Stimulated activated CD8-positive, alpha-beta memory T cell treated with anti-CD3 and anti-CD28 coated beads, Interleukin-2, amount 100 ng/mL, for 1 hour (primary cell): ENCODE measurements at places on chromosomes 5 and 9.

DNA sequence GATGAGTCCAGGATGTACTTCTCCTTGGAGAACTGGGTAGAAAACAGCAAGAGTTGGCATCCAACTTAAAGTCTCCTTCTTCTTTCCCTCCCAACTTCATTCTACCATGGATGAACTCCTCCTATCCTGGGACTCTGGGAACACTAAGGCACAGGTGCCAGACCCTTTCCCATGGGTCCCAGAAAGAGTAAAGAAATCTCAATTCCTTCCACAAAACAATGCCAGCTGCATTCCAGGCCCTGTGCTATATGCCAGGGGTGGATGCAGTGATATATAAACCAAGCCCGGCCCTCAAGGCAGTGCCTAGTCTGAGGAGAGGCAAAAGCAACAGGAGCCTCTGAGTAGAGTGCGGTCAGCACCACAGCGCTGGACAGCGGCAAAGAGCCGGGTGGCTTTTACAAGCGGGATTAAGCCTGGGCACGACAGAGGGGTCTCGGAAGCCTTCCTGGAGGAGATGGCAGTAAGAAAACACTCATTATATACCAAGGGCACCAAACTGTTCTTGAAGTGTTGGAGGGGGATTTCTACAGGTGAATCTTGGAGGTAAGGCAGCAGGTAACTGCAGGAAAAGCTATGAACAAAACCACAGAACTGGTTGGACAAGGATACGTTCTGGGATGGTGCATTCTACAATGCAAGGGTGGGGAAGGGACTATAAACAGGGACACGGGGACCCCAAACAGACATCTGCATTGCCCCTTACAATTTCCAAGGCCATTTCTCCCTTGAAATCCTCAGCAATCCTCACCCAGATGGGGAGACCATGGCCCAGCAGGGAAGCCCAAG is 16.4 kb upstream of the TOR2A start:
- no peak for DNase-seq

- DNase-seq = no peak
Observed at GRCh38 chr9:128406848-128407391, 13.7 kb upstream of the CERCAM start.

- DNase-seq = no peak
Observed at GRCh38 chr5:17405976-17406375, 92.1 kb upstream of the TAF11L2 start.

- DNase-seq = no peak
Observed at GRCh38 chr5:93926831-93927620, 185.6 kb upstream of the POU5F2 start.

DNA sequence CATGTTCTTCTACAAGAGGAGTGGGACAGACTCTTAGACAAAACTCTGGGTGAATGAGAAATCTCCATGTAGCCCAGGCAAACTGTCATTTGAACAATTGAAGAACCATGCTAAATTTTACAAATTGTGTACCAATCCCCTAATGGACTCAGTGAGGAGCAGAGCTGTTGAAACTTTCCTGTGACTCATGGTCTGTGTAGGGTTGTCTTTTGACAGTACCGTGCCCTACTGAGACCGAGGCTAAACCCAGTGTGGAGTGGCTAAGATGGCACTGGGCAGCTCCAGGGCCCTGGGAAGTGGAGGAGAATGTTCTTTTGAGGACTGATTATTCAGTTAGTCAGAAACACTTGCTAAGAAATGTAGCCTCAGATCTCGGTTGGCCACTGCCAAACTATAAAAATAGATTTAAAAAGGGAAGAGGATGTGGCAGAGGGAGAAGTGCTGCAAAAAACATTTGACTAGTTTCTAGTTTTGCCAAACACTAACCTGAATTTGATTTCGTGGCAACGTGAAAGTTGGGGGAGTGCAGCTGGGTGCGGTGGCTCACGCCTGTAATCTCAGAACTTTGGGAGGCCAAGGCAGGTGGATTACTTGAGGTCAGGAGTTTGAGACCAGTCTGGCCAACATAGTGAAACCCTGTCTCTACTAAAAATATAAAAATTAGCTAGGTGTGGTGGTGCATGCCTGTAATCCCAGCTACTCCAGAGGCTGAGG is 24.7 kb downstream of the POU4F3 start:
- no peak for DNase-seq

GRCh38 chr5:151310932-151311331 is 7.4 kb upstream of the SLC36A3 start:
- DNase-seq = no peak

GRCh38 chr9:126343271-126343700 is 16.7 kb downstream of the MVB12B start:
- no peak for DNase-seq

DNA sequence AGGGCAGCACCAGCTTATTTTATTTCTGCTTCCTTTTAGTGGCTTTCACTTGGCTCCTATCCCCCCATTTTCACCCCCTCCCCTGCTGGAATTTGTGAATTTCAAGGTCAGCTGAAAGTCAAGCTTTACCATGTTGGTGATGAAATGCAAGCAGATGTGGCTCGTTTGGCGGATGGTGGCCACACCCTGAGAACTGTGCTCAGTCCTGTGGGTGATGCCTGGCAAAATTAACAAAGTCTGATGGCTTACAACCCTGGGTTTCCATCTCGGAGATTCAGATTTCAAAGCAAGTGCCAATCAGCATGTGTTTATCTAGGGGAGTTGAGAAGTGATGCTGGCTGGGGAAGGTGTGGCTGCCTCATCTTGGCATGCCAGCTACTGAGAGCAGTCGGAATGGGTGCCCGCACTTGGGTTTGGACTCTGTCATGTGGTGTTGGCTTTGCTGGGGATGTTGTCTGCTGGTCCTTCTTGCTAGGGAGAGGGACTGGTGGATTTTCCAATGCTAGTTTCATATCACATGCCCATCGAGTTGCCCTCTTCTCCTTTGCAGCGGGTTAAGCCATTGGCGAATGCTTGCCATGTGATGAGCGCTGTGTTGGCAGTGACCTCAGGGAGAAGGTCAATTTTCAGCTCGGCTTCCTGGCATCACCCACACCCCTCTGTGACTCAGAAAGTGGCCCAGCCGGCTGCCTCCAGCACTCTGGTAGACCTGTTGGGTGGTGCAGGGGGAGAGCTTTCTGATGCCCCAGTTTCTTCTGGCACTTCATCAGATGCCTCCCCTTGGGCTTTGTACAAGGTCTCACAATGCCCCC is 77.0 kb upstream of the PITX1 start:
- DNase-seq = no peak

- no peak for DNase-seq
Observed at GRCh38 chr5:8349855-8350254, 480.9 kb downstream of the MTRR start.

DNA sequence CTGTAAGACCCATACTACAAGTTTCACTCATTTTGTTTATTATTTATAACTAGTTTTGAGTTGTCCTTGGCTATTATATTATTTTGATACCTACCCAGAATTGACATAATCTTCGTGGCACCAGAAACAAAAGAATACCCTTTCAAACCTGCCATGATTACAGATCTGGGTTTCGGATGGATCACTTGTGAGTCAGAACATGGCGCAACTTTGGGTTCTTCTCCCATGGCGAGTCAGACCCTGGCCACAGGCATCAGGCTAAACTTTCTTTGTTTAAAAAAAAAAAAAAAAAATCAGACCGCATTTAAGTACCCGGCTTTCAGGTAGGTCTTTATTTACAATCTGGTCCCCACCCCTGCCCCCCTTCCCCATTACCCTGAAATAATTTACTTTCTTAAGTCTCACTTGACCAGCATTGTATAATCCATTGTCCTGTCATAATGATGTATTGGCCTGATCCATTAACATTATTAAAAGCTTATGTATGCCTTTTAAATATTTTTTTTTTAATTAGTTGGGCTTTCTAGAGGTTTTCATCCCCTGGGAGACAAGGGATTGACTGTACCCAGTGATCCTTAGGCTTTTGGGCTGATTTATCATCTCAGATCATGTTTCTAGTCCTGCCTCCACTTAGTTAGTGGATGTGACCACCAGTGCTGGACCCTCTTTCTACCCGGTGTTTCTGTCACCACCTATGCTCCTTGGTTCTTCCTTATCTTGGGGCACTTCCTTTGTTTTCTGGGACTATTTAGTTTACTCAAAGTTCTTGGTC is 43.9 kb downstream of the F2RL2 start:
- no peak for DNase-seq

- DNase-seq = no peak
Observed at GRCh38 chr9:75979362-75979761, 88.9 kb downstream of the PCSK5 start.

GRCh38 chr9:90801241-90801972 is at the start of gene SYK:
Gene SYK, plus strand, starts transcription at chr9:90801819. Its CDS starts 42,080 bp downstream, at chr9:90843899.
- DNase-seq = no peak

DNA sequence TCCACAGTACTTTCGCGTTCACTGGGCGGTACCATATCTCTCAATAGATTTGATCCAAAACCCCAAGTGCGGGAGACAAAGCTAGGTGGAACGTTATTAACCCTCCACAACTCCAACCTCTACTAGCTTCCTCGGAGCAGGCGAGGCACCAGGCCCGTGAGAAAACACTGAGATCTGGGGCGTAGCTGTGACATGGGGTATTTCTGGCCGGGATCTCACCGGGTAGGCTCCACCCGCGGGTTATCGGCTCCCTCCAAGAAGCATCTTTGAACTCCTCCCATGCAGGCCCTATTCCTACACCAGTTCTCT is 350 bp upstream of the SLC25A46 start:
- DNase-seq = no peak

- DNase-seq = no peak
Observed at GRCh38 chr5:73370640-73371583, 77.7 kb downstream of the FOXD1 start.

- DNase-seq = no peak
Observed at GRCh38 chr9:24007185-24007584, 181.1 kb upstream of the ELAVL2 start.

GRCh38 chr9:38316166-38316780 is 76.2 kb upstream of the ALDH1B1 start:
- DNase-seq = no peak

DNA sequence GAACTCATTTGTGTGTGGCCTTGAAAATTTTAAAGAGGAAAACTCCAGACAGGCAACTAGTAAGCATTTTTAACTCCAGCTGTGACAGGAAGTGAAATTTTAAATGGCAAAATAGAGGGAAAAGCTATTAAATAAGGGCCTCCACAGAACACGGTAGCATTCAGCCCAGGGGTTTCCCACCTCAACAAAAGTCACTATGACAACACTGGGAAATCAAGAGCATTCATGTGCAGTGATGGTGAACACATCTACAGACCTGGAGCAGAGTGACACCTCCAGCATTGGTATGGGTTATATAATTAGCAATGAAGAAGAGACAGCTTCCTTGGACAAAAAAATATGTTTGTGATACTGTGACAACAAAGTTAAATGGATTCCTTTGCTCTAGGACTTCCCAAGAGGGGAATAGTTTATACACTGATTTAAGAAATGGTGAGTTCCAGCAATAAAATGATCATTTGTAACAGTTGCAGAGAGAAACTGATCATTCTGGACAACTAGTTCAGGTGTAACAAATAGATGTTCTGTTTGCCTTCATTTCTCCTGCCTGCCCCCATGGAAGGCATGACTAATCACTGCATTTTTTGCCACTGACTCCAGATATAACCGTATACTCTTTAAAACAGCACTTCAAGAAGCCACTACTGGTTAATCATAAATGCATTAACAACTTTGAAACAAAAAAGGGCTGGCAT is 93.3 kb upstream of the SLC44A1 start:
- DNase-seq = no peak

DNA sequence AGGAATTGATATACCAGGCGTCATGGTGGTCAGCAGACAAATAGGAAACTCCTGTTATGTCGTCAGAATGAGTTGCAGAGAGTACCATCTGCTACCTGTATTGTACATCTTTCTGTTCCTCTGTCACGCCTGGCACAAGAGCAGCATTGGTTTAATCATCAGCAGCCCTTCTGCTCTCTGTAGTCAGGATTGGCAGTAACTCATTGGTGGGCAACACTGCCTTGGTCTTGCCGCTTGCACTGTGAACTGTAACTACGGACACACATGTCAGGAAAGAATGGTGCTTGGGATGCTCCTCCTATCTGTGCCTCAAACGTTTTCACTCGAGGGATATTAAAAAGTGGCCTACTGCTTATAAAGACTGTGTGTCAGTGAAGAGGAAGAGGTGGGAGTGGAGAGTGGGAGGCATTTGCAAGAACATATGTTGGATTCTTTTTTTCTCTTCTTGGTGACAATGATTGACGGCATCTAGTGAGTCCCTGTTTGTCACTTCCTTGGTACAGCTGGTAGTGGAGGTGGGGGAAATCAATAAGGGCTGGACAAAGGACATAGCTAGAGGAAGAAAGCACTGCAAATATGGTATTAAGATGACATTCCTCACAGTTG is 76.6 kb downstream of the F2RL2 start:
- DNase-seq = no peak

- no peak for DNase-seq
Observed at GRCh38 chr5:173500213-173500560, 116.3 kb downstream of the BOD1 start.

- DNase-seq = no peak
Observed at GRCh38 chr9:113879911-113880310, 3.8 kb downstream of the ZNF618 start.

- no peak for DNase-seq
Observed at GRCh38 chr5:116145416-116145815, 60.6 kb downstream of the COMMD10 start.

GRCh38 chr5:90408571-90409317 is 812 bp downstream of the CETN3 start:
- DNase-seq = no peak

DNA sequence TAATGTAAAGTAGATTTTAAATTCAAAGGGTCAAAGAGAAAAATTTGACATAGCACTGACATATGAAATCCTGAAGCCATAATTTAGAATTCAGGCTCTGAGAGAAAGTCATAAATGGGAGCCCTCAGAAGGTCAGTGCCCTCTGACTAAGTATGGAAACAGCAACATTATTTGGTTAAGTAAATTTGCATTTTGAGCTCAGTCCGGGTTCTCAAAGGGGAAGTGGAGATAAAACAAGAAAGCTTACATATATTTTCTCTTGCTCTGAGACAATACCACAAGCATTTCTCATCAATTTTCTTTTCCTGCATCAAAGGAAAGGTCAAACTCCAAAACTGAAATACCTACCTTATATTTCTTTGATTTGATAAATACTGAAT is 348.0 kb downstream of the SEMA5A start:
- DNase-seq = no peak

DNA sequence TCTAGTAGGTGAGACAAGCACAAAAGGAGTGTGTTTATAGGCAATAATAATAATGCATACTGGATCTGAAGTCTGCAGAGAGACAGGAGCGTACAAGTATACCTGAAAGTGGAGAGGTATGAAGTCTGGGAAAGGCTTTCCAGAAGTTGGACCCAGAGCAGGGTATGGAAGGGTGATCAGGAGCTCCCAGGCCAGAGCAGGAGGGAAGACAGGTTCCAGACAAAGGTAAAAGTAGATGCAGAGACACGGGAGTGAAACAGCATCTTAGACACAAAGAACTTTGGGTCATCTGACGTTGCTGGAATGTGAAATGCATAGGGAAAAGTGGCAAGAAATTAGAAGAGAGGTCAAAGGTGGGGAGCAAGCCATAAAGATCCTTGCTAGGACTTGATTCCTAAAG is 175.1 kb downstream of the PAM start:
- DNase-seq = no peak

- DNase-seq = no peak
Observed at GRCh38 chr5:143188083-143188482, 215.4 kb downstream of the NR3C1 start.

- no peak for DNase-seq
Observed at GRCh38 chr5:135879591-135879990, 16.1 kb downstream of the IL9 start.

- DNase-seq = no peak
Observed at GRCh38 chr5:174972291-174972690, 247.9 kb downstream of the MSX2 start.
